ENCODE measurements at places on chromosomes 1 and 21.
A peak's percentile ranks its signal among the peaks of the same experiment; 100 is the strongest.

GRCh38 chr1:155352631-155353030 is 31.9 kb downstream of the RUSC1 start:
- no peak for DNase-seq

DNA sequence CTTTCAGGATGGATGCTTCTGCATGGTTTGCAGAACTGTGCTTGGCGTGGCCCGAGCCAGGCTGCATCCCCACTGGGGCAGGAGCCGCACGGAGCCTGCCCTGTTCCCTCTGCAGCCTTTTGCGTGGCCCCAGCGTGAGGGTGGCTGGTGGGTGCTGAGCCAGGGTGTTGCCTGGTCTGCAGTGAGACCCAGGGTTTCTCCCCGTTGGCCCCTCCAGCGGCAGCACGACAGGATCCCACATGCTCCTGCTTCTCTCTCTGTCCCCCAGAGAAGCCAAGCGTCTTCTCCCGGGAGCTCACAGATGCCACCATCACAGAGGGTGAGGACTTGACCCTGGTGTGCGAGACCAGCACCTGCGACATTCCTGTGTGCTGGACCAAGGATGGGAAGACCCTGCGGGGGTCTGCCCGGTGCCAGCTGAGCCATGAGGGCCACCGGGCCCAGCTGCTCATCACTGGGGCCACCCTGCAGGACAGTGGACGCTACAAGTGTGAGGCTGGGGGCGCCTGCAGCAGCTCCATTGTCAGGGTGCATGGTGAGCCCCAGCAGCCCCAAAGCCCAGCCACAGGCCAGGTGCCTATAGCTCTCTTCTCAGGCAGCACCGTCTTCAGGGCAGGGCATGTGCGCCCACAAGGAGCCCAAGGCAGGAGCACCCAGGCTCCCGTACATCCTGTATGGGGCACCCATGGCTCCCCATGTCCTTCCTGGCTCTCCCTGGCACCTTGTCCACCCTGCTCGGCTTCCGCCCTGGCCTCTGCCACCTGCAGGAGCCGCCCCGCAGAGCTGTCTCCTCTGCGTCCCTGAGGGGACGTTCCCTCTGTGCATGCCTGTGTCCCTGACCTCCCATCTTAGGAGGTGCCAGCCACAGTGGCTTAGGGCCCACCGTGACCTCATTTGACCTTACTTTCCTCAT is 78.9 kb downstream of the OBSCN start:
- DNase-seq, result no peak

DNA sequence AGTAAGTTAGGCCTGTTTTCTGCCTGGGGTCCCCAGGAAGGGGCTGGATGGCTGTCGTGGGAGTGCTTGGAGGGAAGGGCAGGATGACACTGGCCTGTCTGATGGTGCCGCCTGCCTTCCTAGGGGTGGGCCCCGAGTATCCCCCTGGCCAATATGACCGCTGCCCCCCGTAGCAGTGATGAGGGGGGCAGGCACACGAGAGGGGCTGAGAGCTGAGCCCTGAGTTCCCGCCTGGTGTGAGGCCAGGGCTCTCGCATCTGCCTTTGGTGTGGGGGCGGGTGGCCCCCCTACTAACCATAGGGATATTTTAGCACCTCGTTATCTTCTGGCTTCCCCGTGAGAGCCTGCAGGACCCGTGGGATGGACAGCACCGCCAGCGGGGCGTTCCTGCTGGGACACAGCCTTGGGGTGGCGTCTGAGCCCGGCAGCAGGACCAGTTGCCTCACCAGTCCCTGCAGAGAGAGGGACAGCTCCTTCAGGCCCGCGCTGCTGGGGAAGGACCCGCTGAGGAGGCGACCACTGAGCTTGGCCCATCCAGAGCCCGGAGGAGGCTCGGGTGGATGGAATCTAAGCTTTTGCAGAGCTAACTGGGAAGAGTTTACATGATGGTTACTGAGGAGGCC is 10.4 kb downstream of the KRTAP10-1 start:
- no peak for DNase-seq

DNA sequence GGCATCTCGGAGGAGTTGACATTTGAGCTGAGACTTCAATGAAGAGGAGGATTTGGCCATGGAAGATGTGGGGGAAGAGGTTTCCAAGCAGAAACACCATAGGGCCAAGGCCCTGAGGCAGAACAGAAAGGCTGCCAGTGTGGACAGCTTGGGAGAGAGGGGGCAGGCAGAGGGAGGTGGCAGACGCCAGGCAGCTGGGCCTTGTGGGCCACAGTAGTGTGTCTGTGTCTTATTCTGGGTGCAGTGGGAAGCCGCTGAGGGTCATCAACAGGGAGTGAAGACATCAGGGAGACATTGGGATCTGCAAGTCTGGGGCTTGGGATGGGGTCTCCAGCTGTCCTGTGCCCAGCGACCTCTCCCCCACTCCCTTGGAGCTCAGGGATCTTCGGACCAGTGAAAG is 96.8 kb downstream of the LACTBL1 start:
- no peak for DNase-seq

DNA sequence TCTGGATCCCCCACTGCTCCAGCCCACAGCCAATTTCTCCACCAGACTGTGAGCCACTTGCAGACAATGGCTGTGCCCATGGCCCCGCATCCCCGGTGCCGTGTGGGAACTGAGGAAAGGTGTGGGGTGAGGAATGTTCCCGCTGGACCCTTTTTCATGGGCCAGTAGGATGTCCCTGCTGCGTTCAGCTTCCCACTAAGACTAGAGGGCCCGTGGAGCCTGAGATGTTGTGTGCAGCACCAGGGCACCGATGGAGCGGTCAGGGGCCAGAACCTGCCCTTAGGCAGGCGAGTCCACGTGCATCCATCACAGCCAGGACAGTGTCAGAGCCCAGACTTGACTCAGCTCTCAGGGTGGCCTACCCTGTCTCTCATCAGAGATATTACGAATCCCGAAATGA is 105.7 kb upstream of the COL6A1 start:
- DNase-seq, result no peak

- peak; percentile 76 for DNase-seq
Observed at GRCh38 chr1:16915627-16915973, 6.1 kb upstream of the CROCC start.

DNA sequence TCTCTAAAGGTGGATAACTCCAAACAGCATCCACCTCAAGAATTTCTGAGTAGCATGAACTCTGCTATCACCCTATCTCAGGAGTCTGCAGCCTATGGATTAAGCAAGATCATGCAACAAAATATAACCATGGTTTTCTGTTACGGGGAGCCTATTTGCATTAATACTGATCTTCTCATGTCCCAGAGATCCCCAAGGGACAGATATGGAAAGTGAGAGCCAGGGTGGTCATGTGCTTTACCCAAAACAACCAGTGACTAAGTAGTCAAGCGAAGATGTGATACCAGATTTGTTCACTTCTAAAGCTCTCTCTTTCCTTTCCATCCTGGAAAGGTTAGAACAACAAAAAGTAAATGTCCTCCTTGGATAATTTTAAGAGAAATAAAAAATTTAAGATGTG is 125.1 kb downstream of the PRRX1 start:
- DNase-seq, result no peak

DNA sequence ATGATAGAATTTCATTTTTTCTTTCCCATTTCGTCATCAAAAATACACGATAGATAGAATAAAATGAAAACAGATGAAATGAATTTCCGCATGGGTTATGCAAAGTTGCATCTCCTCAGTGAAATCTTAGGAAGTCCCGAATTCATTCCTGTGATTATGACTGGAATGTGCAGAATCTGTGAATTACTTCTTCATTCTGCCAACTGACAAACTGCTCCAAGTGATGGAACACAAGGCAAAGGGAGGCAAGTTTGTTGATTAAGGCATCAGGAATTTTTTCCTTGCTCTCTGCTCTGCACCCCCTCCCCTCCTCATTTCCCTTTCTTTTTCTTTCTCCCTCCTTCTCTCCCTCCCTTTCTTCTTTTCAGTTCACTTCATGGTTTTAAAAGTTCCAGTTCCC is 37.0 kb upstream of the ADGRL4 start:
- no peak for DNase-seq

GRCh38 chr1:81466961-81467360 is 333.8 kb upstream of the ADGRL2 start:
- no peak for DNase-seq

- no peak for DNase-seq
Observed at GRCh38 chr1:17825273-17826164, 70.4 kb downstream of the ACTL8 start.

DNA sequence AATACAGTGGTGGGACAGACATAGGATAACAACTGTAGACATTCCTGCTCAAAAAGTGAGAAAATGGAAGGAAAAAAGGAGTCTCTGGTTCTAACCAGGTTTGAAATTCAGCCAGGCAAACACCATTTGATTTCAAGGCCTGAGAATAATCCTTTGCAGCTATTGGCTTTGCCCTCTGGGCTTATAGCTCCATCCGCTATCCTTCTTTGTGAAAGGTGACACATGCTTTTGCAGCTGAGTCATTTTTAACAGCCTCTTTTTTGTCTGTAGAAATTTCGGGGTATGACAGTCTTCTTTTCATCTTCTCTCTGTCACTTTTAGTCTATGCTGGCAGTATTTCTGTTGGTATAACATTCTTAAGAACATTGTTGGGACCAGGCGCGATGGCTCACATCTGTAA is 16.2 kb downstream of the SDHC start:
- no peak for DNase-seq

DNA sequence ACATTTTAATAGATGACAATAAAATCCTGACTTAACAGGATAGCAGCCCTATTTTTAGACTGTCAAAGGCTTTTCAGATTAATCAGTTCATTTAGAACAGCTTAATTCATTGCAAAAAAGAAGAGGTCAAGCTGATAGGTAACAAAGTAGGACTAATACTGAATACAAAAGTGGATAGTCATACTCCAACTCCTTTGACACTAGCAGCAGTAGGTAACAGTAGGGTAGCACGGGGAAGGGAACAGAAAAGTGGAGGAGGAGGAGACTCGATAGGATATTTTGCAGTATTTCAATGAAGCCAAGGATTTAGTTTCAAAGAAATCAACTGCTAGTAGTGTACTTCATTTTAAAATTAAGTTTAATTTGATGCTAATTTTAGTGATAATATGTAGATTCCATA is 51.1 kb downstream of the USP1 start:
- no peak for DNase-seq

DNA sequence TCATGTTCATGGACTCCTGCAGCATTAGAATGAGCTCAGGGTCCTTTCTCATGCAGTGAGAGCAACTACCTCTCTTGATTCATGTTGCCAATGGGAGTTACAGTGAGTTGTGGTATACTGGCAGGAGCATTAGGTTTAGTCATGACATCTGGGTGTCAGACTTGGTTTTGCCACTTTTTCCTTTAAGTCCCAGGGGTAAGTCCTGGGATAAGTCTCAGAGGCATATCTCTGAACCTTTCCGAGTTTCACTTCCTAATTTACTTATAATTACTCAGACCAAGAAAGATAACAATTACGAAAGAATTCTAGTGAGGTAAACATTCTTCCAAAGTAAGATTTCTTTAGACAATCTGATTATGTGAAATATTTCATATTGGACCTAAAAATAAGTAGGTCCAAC is 606.0 kb downstream of the SMYD3 start:
- DNase-seq, result peak; percentile 74

DNA sequence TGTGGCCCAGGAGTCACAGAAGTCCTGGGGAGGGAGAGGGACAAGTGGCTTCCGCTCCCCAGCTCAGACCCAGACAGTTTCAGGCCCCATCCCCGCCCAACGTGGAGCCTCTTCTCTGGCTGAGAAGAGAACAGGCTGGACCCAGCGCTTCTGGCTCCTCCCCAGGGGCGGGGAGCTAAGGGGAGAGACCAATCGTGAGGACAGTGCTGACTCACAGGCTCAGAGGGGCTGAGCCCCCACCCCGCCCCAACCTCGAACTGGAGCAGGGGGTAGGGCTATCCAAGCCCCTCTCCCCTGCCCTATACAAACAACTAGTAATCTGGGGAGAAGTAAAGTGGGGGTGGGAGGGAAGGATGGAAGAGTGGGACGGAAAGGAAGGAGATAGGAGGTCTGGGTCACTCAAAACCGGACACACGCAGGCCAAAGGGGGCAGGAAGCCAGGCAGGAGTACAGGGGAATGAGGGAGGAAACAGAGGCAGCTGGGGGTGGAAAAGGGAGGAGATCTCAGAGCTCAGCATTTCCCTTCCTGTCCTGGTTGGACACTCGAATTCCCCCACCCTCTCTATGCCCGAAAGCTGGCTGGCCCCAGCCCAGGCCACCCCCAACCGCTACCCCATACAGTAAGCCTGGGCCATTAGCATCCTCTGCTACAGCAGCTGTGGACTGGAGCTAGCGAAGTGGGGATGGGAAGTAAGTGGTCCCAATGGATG is at the start of gene SHC1:
Gene SHC1, minus strand, starts transcription at position 117 of the 710 bp plus-strand sequence. CDS start 221 bp downstream, outside the sequence.
- DNase-seq, result peak; percentile 68

DNA sequence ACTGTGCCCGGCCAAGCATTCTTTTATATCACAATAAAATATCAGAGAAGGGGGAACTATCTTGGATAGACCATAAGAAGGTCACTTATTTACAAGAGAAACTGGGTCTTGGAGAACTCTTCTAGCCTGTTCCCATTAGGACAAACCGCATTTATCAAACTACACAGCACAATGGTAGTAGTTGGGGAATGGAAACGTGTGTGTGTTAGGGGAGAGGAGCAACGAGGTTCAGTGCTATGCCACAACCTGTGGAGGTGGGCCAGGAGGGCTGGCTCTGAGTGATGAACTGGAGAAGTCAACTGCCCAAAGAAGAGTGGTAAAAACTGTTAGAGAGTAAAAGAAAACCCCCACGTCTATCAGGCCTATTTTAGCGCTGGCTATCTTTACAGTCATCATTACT is 1.6 kb downstream of the DONSON start:
- DNase-seq, result no peak

GRCh38 chr1:61477301-61477700 is 247.6 kb downstream of the TM2D1 start:
- no peak for DNase-seq

DNA sequence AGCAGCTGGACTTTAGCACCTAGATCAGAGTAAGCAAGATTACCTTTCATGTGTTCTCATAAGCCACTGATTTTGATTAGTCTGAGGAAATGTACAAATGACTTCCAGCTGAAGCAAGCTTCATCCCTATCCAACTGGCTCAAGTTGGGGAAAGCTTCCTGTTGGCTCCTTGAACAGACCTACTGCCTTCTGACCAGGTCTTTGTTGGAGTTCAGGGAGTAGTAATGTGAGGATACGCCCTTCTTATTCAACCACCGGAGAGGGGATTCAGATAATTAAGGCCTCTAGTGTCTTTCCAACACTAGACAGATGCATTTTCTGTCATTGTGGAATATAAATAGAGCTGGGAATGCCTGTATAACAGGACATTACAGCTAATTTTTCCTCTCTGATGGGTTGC is 268.9 kb downstream of the TGFB2 start:
- DNase-seq, result no peak

DNA sequence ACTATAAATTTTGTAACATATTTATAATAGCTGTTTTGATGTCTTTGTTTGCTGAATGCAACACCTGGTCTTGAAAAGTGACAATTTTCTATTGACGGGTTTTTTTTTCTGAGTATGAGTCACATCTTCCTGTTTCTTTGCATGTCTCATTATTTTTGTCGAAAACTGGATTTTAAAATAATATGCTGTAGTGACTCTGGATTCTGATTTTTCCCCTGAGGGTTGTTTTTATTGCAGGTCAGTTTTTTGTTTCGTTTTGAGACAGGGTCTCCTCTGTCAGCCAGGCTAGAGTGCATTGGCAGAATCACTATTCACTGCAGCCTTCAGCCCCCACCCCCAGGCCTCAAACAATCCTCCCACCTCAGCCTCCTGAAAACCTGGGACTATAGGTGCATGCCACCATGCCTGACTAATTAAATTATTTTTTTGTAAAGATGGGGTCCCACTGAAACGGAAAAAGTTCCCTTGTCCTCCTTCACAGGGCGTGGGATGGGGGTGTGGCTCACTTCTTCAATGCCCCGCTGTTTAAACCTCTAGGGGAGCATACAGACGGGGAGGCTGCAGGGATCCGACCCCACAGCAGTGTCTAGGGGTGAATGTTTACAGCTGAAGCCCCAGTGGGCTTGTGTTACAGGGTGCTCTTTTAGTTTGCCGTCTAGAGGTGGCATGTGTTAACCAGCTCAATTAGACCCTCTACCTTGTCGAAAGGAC is 11.3 kb upstream of the PPIE start:
- no peak for DNase-seq
